ENCODE measurements at places on chromosomes 16 and 17. TPM values are rescaled to one million over a fixed set of nuclear protein-coding genes. Genes with fewer than 3 reads are reported as not detected.

GRCh38 chr16:29883987-29884386 is 15.4 kb downstream of the SEZ6L2 start:
- no peak for DNase-seq

DNA sequence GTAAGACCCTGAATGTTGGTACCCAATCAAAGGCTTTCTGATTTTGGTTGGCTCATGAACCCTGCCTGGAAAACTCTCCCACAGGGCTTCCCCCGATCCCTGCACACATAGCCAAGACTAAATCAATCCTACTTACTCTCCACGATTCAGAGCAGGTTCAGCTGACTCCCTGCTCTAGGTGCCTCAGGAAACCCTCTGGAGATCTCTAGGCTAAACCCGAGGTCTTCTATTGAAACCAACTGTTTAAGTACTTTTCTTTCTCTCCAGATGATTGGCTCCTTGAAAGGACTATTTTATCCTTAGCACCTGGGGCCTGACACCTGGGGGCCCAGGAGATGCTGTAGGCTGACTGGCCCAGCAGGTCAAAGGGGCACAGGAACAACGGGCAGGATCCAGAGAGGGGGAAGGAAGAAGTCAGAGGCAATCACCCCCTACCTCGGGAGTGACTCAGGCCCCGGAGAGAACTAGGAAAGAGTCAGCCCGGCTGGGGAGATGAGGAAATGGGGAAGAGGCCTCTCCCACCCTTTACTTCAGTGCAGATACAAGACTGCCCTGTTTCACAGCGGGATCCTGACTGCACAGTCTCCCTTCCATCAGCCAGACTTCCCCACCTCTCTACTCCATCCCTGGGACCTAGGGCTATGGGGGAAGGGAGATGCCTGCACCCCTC is 2.0 kb downstream of the TBC1D10B start:
- DNase-seq: no peak

DNA sequence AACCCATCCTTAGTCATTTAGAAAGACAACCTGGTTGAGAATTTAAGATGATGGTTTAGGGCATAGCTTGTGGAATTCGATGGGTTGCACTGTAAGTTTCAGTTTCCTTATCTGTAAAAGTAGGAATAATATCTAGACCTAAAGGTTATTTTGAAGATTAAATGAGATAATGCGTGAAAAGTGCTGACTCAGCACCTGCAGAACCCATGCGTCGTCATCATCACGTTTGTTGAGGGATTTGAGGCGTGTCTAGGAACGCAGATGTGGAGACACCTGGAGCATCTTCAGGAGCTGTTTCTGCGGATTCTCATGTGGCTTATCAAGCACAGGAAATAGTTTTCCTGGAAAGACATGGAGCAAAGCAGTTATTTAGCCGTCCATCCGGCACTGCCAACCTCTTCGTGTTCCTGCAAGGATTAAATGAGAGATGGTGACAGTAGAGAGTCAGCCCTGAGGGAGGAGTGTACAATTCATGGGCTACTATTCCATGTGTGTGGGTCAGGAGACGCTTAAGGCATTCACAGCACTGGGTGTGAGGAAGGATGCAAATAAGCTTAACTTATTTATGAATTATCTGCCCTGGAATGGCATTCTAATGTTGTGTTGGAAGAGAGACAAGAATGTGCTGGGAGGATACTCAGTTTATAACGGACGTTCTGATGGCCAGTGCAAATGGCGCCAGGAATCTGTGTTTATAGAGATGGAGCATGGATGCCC is 536.1 kb downstream of the MAF start:
- no peak for DNase-seq

DNA sequence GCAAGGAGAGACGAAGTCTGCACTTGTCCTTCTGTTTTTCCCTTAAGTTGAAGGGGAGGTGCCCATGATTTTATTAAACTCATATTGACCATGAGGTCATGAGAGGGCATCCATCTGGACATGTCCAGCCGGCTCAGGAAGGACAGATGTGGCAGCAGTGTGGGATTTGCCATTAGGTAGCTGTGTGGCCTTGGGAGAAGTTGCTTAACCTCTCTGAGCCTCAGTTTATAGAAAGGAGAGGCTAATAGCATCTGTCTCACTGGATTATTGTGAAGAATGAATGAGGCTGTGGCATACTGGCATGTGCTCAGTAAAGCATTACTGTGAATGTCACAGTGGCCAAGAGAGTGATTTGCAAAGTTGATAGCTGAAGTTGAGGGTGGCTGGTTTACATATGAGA is 1.2 kb downstream of the TIMM22 start:
- no peak for DNase-seq

The TIMP2 gene
- total RNA-seq: 24.4 TPM

- DNase-seq: peak; percentile 76
Observed at GRCh38 chr17:30095507-30096244, 20.9 kb upstream of the NSRP1 start.

GRCh38 chr16:88338111-88338510 is 44.6 kb upstream of the ZNF469 start:
- DNase-seq: peak; percentile 66

GRCh38 chr17:48100160-48100559 is 1.1 kb downstream of the CBX1 start:
- no peak for DNase-seq

The CPNE7 gene
- 18.4 TPM for total RNA-seq

The MARVELD3 gene
- 32.7 TPM for total RNA-seq

DNA sequence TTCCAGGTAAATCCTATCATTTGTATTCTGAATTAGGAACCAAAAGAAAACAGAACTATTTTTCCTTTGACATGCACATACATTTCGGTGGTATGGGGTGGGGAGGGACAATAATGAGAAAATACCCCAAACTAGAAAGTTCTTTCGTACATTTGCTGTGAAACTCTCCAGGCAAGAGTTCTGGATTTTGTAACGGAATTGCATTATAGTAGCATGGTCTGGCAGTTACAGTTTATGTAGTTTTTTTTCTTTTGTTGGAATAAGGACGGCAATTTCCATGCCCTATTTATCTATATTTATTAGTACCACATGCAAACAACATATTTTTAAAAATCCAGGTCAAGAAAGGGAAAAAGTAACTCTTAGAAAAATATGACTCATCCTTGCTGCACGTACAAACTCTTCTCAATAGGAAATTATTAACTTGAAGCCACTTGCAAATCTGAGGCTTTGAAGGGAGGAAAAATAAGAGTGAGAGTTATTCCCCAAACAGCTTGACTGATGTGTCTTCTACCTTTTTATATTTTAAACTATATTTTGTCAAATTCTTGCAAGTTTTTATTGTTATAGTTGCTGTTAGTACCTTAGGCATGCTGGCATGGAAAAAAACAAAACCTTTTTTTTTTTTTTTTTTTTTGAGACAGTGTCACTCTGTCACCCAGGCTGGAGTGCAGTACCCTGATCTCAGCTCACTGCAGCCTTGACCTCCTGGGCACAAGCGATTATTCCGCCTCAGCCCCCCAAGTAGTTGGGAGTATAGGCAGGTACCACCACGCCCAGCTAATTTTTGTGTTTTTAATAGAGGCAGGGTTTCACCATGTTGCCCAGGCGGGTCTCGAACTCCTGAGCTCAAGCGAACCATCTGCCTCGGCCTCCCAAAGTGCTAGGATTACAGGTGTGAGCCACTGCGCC is 69.3 kb downstream of the WWP2 start:
- no peak for DNase-seq

- DNase-seq: no peak
Observed at GRCh38 chr16:66503030-66503429, 46.9 kb downstream of the TK2 start.

DNA sequence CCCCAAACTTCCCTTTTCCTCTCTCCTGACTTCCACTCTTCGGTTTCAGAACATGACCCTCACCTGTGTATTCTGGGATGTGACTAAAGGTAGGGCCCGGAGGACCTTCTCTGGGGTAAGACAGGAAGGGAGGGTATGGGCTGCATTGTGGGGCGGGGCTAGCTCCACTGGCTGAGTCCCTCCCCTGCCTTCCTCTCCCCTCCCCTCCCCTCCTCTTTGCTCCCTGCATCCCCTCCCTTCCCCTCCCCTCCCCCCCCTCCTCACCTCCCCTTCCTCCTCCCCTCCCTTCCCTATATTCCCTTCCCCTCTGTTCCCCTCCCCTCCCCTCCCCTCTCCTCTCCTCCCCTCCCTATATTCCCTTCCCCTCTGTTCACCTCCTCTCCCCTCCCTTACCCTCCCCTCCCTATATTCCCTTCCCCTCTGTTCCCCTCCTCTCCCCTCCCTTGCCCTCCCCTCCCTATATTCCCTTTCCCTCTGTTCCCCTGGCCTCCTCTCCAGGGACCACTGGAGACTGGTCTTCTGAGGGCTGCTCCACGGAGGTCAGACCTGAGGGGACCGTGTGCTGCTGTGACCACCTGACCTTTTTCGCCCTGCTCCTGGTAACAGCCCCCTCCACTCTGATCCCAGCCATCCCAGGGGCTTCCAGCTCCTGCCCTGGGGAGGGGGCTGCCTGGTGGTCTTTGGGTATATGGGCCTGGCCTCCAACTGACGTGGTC is 11.8 kb downstream of the ADGRG3 start:
- peak; percentile 31 for DNase-seq

- DNase-seq: peak; percentile 7
Observed at GRCh38 chr17:14061666-14062560, 7.4 kb upstream of the COX10 start.

DNA sequence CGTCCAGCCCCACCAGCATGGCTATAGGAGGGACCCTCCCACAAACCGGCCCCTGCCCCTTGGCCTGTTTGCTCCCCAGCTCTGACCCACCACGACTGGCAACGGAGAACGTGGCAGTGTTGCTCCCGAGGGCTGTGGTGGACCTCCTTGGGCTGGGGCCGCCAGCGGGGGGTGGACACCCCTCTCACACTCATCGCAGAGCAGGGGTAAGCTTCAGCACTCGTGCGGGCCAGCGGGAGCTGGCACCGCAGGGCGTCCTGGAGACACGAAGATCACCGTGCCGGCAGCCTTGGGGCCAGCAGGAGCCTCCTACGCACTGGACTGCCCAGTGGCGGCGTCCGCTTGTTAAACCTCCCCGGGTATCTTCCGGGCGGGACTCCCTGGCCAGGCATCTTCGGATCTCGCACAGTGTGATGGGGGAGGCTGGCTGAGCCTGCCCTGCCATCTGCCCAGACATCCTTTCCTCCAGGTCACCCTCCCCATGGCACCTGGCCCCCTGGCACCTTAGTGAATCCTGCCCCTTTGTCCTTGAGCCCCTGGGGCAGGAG is 53.5 kb downstream of the ABR start:
- no peak for DNase-seq

The MEOX1 gene
- not detected for total RNA-seq

The ATP2A1 gene
- total RNA-seq: 0.73 TPM

The ZMYND15 gene
- total RNA-seq: not detected

The RPS6KB1 gene
- total RNA-seq: 15.1 TPM

The OTOP3 gene
- total RNA-seq: not detected

DNA sequence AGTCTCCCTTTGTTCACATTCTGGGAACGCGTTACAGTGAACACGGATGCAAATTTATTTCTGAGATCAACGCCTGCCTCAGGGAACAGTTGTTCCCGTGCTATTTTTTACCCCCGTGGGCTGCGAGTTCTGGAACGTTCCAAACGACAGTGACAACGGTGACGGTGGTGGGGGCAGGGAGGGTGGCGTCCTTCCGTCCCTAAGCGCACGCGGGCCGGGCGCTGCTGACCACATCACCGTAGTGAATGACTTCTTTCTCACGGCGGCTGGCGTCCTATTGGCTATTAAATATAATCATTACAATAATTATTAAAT is 45.1 kb upstream of the SSTR5 start:
- no peak for DNase-seq

GRCh38 chr17:61411261-61412142 is 11.9 kb downstream of the TBX2 start:
- DNase-seq: peak; percentile 71

The PDILT gene
- total RNA-seq: not detected

The TADA2A gene
- 14.5 TPM for total RNA-seq

The CDK10 gene
- 64.6 TPM for total RNA-seq

DNA sequence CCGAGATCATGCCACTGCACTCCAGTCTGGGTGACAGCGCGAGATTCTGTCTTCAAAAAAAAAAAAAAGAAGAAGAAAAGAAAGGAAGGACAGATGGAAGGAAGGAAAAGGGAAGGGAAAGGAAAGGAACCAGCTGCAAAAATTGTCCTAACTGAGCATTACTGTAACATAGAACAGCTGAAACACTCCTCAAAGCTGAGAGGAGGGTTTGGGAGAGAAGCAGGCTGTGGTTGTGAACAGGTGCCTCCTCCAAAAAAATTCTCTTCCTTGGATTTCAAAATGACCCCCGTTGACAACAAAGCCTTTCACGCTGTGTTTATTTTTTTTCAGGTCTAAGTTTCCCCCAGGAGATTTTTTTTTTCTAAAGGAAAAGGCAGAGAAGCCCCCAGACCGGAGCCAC is 541.4 kb downstream of the WWOX start:
- DNase-seq: no peak

GRCh38 chr17:79658811-79659207 is 48.0 kb upstream of the RBFOX3 start:
- DNase-seq: peak; percentile 85

GRCh38 chr17:14198575-14198974 is 38.1 kb downstream of the CDRT15 start:
- DNase-seq: no peak

- no peak for DNase-seq
Observed at GRCh38 chr16:54268766-54269165, 17.8 kb downstream of the IRX3 start.

DNA sequence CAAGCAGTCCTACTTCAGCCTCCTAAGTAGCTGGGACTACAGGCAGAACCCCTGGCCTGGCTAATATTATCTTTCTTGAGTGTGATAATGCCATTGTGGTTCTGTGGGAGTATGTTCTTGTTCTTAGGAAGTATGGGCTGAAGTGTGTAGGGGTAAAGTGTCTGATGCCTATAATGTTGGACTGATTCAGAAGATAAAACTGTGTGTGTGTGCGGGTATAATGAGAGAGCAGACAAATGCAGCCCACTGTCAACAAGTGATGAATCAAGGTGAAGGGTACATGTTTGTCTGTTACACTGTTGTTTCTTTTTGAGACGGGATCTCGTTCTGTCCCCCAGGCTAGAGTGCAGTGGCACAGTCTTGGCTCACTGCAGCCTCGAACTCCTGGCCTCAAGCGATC is 127.5 kb downstream of the CLEC16A start:
- no peak for DNase-seq

GRCh38 chr17:1043601-1044251 is 46.8 kb downstream of the TIMM22 start:
- DNase-seq: peak; percentile 76

The CD300H gene
- not detected for total RNA-seq

The EME1 gene
- 5.9 TPM for total RNA-seq

The UTS2R gene
- 0.49 TPM for total RNA-seq

GRCh38 chr16:66271074-66272060 is 95.1 kb upstream of the CDH5 start:
- no peak for DNase-seq

The OR1E2 gene
- total RNA-seq: not detected

The CD79B gene
- 3.0 TPM for total RNA-seq

DNA sequence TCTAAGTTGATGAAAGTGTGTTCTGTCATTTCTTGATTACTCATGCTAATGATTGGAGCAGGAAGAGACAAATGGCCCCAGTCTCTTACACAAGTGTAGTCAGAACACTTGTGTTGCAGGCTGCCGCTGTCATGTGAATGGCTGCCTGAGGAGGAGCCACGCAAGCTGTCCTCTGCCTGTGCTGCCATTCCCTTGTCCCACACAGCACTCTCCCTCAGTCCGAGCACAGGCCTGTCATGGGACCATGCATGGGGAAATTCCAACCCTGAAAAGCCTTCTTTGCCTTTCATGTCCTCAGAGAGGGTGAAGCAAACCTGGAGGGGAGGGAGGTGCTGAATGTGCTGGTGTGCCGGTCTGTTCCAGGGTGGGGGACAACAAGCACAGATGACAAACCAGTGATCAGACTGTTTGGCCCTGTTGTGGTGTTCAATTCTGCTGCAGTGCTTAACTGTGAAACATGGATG is 109.4 kb downstream of the MRTFB start:
- DNase-seq: peak; percentile 63

- no peak for DNase-seq
Observed at GRCh38 chr17:19248151-19248927, 11.2 kb downstream of the EPN2 start.

Measured in GM23338 (cell line).